ENCODE measurements at places on chromosomes 6 and 20.

DNA sequence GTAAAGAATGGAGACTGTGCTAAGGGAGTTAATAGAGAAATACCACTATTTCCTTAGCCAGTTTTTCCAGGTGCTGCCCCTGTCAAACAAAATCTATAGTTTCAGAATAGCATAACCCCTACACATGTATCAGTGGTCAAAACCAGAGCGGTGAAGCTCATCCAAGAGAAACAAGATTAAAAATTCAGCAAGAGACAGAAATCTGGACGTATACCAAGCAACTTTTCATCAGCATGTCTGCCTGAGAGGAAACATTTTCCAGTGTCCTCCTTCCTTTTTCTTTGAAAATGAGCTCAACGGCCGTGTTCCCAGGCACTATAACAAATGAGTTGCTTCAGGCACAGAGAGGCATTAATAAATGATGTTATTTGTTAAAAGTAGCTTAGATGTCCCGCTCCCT, 416.5 kb downstream of the BCKDHB start:
- DNase-seq, result no peak

DNA sequence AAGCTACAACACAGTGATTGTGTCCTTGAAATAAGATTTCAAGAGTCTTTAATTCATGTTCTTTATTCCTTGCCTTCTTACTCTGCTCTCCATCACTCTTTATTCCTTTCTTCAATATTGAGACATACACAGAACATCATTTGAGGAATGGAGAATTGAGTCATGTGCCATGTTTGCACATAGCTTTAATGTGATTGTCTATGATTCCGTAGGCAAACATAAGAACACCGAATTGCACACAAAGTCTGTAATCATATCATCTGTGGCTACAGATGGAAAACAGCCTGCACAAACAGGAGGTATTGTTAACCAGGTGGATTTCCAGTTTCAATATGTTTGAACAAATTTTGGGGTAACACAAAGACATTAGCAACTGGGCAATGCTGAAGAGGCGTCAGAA, 571.6 kb upstream of the GJE1 start:
- no peak for DNase-seq

DNA sequence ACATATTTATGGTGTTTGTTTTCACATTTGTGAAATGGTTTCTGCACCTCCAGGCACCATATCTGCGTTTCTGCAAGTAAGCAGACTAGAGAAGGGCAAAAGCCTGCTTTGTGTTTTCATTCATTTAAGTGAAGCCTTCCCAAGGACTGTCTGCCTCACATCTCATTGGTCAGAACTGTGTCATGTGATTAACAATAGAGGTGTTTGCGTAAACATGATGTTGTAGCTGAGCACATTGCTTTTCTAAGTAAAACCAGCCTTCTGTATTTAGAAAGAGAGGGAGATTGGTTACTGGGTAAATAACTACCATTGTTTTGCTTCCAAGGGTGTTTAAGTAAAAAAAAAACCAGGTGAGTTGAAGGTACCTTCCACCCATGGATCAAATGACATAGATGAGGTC, 39.7 kb downstream of the SH3BGRL2 start:
- DNase-seq, result no peak

DNA sequence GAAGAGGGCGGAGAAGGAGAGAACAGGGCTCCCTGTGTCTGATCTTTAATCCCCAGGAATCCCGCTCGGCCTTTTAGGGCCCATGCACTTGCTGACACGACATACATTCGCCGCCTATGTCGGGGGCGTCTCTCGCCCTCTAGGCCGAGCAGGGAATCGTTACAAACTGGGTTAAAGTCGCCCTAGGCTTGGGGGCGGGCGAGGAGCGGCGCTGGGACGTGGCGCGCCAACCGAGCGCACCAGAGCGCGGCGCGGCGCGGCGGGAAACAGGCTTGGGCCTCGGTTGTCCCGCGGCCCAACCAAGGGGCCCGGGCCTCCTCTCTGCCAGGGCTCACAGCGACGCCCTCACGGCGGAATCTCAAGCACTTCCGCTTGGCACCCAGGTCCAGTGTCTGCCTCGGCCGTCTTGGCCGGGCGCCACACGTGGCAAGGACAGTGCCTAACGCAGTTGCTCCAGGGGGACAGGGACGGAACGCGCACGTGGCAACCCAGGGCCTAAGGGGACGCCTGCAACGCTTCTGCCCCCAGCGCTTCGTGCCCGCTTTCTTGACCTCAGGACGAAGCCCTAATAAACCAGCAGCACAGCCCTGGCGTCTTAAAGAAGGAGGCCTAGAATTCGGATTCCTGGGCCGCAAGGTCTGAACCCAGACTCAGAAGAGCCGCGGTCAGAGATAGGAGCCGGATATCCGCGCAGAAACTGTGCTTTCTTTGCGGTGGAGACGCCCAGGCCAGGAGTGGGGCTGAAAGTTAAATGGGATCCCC, 71.5 kb downstream of the NCR2 start:
- DNase-seq, result no peak

DNA sequence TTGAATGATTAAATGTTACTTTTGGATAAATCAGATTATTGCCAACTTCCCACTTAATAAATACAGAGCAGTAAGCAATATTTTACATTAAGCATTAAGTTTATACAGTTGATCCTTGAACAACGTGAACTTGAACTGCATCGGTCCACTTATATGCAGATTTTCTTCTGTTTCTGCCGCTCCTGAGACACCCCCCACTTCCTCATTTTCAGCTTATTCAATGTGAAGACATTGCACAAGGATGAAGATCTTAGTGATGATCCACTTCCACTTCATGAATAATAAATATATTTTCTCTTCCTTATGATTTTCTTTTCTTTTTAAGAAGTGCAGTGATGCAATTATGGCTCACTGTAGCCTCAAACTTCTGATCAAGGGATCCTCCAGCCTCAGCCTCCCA, 167.2 kb downstream of the LINC00237 start:
- DNase-seq, result no peak

DNA sequence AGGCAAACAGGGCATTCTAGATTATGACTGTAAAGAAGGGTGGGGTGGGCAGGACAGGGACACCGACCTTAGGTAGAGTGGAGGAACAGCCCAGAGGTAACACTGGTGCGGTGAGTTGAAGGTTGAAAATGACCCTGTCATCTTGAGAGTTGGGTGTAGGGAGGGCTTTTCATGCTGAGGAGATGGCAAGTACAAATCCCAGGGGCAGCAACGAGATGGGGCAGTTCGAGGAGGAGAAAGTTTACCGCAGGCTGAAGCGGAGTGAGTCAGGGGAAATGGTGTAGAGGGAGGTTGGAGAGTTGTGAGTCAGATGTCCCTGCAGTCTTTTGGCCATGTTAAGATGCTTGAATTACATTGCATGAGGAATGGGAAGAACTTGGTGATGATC, 101.1 kb downstream of the HIVEP1 start:
- no peak for DNase-seq

GRCh38 chr20:51560550-51561307, 18.2 kb upstream of the NFATC2 start:
- DNase-seq, result no peak

DNA sequence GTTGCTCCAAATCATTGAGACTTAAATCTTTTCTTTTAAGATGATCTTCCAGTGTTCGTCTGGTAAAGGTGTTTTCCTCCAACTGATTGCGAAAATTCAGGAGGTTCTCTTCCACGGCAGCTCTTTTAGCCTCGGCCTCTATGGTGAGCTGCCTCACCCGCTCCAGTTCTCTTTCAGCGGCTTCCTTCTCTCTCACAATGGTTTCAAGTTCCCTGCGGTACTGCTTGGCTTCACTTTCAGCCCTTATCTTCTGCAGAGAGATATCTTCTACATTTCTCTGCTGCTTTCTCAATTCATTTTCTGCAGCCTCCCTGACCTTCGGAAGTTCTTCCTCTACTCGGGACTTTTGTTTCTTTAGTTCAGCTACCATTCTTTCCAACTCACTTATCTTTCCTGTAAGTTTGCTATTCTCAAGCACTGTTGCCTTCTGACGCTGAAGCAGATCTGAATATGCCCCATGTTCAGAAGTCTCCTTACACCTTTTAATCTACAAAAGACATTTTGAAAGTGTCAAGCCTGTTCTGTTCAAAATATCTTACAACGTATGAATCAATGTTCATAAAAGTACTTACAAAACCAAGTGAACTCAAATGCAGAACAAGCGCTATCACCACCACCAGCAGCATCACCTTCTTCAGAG, 22.3 kb downstream of the DST start:
- DNase-seq, result no peak

- DNase-seq, result no peak
Measured at GRCh38 chr20:60206259-60206658, 248.0 kb downstream of the CDH26 start.

GRCh38 chr6:65999288-65999791, 292.3 kb upstream of the EYS start:
- DNase-seq, result no peak

DNA sequence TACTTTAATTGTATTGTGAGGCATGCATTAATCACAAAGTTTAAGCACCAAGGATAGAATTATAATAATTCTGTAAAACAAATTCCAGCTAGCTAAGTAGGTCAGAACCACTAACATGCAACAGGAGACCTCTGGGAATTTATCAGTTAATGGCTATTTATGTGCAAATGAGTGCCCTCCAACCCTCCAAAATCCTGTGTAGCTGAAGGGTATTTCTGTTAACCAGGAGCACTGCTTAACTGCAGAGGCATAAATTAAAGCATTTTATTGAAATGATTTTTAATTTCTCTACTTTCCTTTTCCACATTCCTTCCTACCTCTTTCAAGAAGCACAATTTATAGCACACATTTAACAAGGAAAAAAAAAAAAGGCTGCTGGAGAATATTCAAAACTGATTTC, 77.0 kb downstream of the MMS22L start:
- DNase-seq, result no peak

DNA sequence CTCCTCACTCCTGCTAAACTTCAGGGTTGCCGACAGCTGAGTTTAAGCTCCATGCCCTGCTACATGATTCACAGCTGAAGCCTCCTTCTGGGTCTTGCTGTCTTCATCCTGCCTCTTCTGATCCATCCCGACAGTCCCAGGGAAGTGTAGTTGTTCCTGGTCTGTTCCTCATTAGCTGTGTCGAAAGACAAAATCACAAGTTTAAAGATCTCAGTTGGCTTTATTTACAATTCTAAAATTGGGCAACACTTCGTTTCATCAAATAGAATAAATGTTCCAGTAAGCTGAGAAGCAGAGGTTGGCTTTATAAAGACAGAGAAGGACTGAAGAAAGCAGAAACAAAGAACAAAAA, 4.1 kb upstream of the SLC2A10 start:
- DNase-seq, result no peak

Measured in stimulated activated CD8-positive, alpha-beta memory T cell treated with anti-CD3 and anti-CD28 coated beads, Interleukin-7, amount 100 ng/mL, for 1 hour (primary cell).